ENCODE measurements at places on chromosomes 11 and 22. TPM values are rescaled to one million over a fixed set of nuclear protein-coding genes. Genes with fewer than 3 reads are reported as not detected.

DNA sequence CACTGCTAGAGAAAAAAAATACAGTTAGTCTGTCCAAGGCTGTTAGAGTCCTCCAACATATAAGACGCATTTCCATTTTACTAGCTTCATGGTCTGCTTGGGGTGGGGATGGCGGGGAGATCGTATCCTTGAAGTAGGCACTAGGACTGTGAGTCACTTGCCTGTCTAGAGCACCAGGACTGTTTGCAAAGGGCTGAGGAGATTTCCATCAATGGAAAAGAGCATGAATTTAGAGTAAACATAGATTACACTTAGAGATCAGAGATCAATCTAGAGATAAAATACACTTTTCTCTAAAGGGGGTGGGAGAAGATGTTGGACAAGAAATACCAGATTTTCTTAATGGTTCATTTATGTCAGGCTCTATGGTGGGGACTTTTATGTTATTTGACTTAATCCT, 1.7 kb upstream of the MS4A7 start:
- no peak for DNase-seq

DNA sequence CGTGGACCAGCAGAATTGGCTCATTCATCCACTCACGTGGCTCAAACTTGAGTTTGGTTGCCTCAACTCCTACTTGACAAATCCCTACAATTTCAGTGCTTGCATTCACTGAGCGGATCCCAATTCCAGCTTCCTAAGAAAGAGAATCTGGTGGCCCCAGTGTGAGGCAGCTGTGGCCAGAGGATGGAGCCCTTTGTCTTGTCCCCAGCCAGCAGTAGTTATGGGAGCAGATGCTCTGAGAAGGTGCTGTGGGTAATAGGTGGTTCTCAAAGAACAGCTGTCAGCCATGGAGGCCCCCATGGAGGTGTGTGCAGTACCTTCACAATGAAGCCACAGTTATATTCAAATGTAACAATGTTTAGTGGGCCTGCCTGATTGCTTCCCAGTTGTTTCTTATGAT, 39.3 kb downstream of the KREMEN1 start:
- DNase-seq = no peak

DNA sequence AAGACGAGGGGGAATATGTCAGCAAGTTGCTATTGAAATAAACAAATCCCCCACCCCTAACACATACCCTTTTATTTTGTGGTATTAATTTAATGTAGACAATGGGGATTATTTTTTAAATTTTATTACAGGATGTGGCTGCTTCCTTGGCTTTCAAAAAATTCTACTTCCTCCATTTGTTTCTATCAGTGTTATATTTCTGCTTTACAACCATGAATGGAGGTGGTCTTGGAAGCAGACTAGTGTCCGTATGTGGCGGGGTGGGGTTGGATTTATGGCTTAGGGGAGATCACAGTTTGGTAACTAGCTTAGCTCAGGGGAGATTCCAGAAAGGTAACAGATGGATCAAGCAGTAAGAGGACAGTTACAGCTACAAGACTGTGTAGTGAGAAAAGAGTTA, 39.3 kb upstream of the PICALM start:
- no peak for DNase-seq

DNA sequence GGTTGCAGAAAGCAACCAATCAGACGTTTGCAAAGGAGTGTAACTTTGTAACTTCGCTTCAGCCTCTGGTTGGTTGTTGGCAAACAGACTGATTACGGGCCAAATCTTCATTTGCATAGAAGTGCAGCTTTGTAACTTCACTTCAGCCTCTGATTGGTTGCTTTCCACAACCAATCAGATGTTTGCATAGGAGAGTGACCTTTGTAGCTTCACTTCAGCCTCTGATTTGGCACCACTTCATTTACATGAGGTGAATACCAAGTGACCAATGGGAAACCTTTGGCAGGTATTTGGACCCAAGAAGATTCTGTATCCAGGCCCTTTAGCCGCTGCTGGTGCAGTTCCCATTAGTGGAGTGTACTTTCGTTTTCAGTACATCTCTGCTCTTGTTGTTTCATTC, 16.0 kb downstream of the USP47 start:
- no peak for DNase-seq

DNA sequence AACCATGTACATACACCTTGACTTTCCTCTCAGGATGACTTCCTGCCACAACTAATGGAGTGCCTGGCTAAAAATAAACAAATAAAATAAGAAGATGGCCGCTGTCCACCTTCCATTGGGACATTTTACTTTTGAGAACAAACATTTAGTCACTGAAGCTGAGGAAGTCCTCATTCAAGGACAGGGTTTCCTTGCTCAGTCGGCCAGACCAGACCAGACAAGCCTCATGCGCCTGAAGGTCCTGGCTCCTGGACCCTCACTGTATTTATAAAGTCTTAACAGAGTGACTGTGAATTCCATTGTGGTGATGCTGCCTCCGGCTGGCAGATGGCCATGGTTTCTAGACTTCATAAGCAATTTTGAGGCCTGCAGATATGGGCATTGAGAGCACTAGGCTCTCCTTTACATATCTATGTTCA, 114.5 kb downstream of the MAML2 start:
- no peak for DNase-seq

Gene C11orf65
- 0.69 TPM for total RNA-seq

Gene SCGB1D2
- total RNA-seq = not detected

DNA sequence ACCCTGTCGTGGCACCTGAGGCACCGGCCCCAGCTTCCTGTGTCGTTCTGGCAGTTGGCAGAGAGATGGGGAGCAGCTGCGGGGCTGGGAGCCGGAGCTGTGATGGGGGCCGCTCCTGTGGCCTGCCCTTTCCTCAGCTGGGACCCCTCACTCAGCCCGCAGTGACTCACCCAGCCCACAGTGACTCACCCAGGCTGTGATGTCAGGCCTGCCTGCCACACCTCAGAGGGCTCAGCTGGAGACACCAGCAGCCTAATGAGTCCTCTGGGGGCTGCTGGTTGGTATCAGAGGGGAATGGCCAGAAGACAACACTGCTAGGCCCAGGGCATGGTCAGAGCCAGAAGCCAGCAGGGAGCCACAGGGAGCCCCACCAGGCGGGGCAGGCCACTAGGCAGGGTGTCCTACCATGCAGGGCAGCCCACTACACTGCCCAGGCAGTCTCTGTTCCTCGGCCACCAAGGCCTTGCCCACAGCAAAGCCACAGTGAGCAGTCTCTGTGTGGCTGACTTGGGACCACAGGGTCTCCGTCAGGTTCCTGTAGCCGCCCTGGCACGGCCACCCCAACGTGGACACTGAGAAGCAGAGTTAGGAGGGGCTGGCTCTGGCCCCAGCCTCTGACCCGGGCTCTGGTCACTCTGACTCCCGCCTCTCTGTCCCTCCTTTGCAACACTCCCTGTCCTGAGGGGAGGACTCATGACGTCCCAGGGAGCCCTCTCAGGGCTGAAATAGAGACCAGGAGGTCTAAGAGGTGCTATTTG, 4.2 kb upstream of the FXYD2 start:
- DNase-seq = peak; percentile 79

Gene CSNK2A3
- total RNA-seq = 0.91 TPM

DNA sequence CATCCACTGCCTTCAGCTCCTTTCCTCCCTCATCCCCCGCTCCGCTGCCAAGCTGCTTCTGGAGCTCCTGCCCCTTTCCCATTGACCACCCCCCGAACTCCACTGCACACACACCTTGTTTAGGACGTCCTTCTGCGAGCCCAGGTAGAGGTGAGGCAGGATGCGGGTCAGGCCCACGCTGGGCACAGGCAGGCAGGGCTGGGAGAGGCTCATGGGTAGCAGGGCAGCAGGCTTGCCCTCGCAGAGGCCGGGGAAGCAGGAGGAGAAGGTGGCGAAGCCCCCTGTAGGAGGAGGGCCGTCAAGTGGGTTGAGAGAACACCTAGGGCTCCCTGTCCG, 13.3 kb downstream of the DUSP8 start:
- no peak for DNase-seq

GRCh38 chr11:76783294-76783895, at the start of gene TSKU:
TSS of gene TSKU (plus strand) at chr11:76783356. CDS start at chr11:76795617, 12,261 bp downstream.
- no peak for DNase-seq

- peak; percentile 60 for DNase-seq
Observed at GRCh38 chr11:9615031-9615451, 41.6 kb downstream of the WEE1 start.

- DNase-seq = no peak
Observed at GRCh38 chr11:133945087-133945974, 11.4 kb downstream of the IGSF9B start.

DNA sequence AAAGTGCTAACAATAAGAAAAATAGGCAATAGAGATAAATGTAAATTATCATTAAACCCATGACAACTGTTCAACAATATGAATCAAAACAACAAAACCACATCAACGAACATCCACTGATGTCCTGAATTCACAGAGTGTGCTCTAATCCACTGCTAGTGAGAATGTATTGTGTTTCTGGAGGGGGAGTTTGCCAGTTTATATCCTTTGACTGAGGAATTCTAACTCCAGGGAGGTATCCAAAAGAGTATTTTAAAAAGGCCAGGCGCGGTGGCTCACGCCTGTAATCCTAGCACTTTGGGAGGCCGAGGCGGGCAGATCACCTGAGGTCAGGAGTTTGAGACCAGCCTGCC, 1.7 kb upstream of the WEE1 start:
- no peak for DNase-seq

- DNase-seq = no peak
Observed at GRCh38 chr11:4164884-4165590, 70.4 kb downstream of the RRM1 start.

DNA sequence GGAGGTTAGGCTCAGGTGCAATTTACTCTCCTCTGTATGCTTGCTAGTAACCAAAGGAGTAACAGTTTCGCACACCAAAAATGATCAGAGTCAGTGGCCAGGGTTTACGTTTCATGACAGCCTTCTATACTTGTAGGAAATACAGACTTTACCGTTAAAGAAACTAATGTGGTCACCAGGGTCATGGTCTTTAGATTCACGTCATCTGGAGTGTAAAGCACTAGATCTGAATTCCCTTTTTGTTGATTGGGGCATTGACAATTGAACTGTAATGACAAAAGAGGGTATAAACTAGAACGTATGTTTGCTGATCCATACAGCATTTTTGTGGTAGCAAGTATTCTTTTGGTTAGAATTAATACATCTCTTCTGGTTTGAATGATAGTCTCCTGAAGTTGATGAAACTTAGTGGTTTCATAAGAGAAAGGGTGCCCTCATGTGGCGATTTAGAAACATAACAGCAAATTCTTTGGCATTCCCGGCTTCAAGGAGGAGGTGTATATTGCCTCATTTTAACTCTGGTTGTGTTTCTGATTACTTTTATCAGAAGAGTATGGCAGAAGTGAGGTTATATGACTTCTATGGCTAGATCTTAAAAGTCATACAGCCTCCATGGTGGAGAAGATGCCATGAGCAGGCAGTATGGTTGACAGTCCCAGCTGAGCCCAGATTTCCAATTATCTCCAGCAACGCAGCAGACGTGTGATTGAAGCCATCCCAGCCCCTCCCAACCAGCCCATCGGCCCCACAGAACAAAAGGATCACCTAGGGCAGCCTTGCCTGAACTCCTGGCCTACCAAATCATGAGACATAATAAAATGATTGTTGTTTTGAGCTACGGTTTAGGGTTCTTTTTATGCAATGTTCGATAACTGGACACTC, 35.1 kb downstream of the MMP7 start:
- DNase-seq = no peak

DNA sequence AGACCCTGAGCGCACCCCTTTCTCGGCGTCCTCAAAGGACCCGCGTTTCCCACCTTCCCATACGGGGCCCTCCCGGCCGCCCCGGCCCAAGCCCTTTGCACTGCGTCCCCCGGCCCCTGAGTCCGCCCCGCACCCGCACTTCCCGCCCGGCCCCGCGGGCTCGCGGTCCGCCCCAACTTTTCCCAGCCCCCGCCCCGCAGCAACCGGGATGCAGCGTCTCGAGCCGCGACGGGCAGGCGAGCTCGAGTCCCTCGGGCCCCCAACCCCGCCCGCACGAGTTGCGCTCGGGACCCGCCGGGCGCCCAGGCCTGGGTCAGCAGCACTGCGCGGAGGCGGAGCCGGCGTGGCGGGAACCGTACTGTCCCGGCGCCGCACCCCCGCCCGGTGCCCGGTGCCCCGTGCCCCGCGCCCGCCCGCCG, 371 bp downstream of the SMCO4 start:
- peak; percentile 37 for DNase-seq

Gene ZC3H12C
- 0.95 TPM for total RNA-seq

DNA sequence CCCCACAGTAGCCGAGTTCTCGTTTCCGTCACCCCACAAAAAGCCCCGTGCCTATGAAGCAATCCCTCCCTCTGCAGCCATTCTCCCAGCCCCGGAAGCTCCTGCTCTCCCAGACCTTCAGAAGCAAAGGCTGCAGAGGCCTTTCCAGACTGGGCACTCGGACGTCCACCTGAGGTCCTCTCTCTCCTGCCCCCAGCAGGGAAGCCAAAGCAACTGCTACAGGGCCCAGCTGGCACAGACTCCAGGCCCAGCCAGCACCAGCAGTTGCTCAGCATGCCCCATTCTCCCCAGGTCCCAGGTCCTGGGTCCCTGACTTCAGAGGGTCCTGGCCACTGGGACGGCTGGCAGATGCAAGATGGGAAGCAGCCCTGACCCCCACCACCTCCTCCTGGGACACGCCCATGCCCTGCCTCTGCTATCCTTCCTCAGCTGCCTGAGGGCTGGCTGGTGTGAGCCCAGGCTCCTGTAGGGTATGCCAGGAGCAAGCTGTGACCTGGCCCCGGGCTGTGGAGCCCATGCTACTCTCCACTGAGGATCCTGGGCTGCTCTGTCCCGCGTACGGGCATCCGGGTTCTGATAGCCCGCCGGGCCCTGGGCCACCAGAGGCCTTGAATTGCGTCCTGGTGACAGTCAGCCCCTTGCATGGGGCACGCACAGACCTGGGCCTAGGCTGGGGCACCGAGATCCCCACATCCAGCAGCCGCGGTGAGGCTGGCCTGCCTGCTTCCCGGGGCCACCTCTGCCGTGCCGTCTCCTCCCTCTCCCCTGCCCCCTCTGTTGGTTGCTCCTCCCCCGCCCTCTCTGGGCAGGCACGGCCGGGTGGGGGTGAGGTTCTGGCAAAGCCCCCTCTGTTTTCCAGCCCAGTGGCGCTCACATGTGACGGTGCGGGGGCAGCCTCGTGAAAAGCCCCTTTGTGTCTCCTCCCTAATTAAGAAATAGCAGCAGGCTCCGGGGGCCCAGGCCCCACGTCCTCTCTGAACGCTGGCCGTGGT, 1310.3 kb downstream of the BRD1 start:
- DNase-seq = no peak

- no peak for DNase-seq
Observed at GRCh38 chr22:49290711-49291110, 537.0 kb downstream of the BRD1 start.

- DNase-seq = no peak
Observed at GRCh38 chr11:125082611-125083311, 19.7 kb downstream of the SLC37A2 start.

GRCh38 chr11:112786886-112787530, 174.2 kb upstream of the NCAM1 start:
- no peak for DNase-seq

DNA sequence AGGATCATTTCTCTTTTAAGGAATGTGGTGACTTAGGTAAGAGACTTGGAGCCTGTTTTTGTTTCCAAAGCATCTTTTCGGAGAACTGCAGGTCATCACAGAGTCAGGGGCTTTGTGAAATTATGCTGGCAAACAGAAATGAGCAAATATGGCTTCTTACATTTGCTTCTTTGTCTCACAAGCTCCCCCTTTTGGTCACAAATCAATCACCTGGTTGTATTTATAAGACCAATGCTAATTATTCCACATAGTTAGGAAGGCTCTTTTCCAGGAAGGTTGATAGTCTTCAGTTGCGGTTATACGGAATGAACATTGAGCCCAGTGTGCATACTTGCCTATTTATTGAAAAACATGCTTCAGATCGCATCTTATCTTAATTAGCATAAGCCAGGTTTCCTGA, 34.6 kb upstream of the CEP126 start:
- no peak for DNase-seq

GRCh38 chr11:113474362-113475159, 637 bp downstream of the DRD2 start:
- DNase-seq = no peak

GRCh38 chr11:8323161-8323935, 59.7 kb upstream of the LMO1 start:
- DNase-seq = no peak
